ENCODE measurements at places on chromosomes 6 and 20.
A peak's percentile ranks its signal among the peaks of the same experiment; 100 is the strongest.

- no peak for DNase-seq
Measured at GRCh38 chr20:49471397-49471796, 11.1 kb downstream of the KCNB1 start.

DNA sequence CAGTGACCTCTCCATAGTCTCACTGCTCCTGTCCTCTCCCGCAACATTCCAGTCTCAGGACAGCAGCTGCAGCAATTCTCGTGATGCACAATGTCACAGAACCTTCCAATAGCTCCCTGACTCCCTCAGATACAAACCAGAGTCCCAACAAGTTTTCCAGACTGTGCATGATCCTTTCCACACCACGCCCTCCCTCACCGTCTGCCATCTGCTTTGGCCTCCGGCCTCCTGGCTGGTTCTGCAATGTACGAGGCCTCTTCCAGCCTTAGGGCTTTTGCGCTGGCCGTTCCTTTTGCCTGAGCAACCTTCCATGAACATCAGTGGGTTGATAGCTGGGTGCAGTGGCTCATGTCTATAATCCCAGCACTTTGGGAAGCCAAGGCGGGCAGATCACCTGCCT lies 9.6 kb downstream of the FNDC1 start:
- no peak for DNase-seq

- DNase-seq: no peak
Measured at GRCh38 chr6:18121580-18122127, 823 bp downstream of the NHLRC1 start.

DNA sequence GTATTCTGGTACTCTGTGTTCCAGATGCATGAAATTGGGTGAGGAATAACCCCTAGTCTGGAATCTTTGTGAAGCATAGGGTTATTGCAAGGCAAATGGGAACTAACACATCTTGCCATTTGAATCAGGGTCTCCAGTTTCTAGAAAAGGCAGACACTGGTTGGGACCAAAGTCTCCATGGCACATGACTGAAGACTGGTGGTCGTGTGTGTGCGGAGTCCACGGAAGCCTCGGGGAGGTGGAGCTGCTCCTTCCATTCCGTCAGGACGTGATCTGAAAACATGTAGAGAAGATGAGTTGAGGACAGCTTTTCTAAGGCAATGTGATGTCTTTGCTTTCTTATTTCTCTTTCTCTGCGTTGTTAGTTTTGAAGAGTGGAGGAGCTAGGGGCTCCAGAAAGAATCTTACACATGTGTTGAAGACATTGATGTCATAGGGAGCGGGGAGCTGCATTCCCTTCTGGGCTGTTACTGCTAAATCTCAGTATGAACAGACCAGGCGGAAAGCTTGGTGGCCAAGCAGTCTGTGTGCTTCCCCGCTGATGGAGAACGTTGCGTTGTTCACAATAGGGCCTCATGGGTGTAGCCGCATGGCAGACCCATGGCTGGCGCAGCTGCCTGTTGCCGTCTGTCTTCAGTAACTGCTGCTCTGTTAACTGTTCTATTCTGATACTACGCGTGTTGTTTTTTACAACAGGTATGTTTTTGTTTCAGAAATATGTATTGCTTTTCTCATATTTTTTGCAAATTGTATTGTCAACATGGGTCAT lies 4.8 kb upstream of the SLC17A9 start:
- no peak for DNase-seq

DNA sequence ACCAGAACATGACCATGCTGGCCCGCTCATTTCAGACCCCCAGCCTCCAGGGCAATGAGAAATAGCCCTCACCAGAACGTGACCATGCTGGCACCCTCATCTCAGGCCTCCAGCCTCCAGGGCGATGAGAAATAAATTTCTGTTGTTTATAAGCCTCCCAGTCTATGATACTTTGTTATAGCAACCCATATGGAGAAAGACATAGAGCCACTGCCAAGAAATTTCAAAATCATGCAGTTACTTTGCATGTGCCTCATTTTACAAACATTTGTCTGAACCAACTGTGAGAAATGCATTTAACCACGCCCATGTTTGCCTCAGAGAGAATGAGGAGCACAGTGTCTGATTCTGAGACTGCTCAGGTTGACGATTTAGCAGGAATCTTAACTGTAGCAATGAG lies 15.5 kb downstream of the CYP39A1 start:
- DNase-seq: peak; percentile 25

DNA sequence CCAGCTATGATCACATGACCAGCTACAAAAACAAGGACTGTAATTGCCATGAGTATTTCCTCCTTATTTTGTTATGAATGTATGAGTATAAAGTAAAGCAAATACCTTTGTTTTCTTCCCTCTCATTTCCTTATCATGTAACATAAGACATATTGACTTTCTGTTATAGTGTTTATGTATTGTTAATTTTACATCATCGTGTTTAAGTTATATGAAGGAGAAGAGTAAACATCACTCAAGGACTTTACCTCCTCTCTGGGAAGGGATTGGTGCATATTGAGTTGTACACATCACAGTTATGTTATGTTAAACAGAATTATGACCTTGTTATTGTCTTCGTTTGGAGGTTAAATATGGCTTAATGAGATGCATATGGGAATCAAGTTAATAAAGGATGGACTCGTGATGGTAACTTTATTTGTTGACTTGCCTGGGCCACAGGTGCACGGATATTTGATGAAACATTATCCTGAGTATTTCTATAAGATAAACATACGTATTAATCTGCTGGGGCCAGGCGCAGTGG lies 57.3 kb upstream of the CNKSR3 start:
- no peak for DNase-seq

- peak; percentile 72 for DNase-seq
Measured at GRCh38 chr6:134177753-134178160, 125.3 kb upstream of the SLC2A12 start.

GRCh38 chr6:149362289-149362688 lies 37.8 kb upstream of the SUMO4 start:
- DNase-seq: no peak

DNA sequence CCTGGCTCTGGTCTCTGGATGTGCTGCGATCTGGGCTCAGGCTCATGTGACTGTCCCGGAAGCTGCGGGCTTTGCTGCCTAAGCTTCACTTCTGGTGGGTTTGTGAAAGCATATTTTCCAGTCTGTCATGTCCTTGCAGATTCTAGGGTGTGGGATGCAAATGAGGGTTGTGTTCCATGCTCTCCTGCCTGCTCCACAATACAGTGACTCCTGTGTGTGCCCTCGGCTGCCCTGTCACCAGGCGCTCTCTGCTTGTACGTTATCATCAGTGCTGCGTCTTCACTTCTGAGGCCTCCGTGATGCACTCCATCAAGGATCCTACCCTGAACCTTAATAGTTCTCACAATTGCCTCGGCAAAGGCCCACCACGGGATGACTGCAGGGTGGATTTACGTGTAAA lies 84.2 kb downstream of the TTLL2 start:
- DNase-seq: no peak

DNA sequence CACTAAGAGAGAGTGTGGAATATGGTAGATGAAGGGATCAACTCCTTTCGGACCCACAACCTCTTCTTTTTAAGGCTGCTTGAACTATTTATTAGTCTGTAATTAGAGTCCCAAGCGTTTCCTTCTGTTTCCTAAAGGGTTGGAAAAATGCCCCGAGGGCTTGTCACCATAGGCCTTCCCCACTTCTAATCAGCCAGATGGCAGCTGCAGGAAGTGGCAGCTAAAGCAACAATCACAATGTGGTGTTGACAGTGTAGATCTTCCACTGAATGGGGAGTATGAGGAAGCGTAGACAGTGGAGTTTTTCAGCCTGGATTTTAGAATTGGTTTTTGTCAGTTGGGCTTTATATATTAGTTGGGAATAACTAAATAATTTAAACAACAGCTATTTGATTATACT lies 40.6 kb downstream of the SLC35D3 start:
- DNase-seq: peak; percentile 4

DNA sequence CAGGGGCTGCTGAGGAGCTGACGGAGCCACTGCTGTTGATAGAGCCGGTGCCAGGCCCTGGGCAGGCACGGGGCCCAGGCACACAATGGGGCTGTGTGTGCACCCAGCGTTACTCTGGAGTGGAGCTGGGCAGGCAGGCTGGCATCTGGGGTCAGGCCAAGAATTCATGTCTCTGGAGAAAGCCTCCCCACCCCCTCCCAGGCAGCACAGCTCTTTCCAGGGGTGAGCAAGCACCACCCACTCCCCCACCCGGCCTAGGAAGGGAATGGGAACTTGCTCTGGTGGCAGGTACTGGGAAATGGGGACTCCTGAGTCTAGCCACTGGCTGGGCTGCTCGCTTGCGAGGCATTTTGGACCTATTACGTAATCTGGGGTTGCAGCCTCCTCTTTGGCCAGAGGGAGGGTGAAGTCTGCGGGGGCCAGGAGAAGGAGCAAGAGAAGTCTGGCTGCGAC lies 22.7 kb downstream of the TFEB start:
- DNase-seq: no peak

GRCh38 chr6:213284-213683 lies 79.0 kb upstream of the DUSP22 start:
- no peak for DNase-seq

DNA sequence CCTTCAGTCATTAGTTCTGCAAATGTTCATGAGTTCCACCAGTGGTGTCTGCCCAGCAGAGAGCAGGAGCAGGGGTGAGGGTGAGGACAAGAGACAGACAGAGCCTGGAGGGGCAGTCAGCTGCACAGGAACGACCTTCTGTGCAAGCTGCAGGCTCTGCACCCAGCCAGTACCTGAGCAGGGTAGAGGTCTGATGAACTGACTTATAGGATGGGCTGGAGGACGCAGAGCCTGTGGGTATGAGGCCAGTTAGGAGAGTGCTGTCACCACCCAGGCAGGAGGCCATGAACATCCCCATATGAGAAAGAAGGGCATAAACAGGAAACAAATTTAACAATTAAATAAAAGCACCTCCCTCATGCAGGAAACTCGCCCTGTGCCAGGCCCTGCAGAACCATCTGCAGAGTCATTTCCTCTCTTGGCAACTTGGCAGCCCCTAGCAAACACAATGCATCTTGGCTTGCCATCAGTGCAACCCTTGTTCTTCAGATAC lies 17.9 kb downstream of the C6orf15 start:
- DNase-seq: no peak

DNA sequence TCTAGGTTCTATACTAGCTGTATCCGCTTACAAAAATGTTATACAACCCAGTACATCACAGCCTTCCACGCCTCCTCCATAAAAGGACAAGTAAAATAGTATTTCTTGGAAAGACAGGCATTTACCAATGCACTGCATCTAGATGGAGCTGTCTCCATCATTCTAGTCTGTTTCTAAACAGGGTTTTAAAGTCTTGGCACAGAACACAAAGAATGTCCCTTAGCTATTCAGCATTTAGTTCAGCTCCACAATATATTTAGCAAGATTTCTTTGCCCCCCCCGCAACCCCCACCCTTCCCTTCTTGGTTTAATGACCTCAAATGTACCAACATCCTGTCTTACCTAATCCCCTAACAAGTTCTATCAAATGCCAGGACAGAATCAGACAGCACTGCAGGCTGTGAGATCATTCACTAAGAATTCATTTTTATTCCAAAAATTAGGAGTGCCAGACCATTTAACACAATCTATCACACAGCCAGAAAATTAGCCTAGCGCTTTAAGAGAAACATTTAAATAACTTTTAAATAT lies 198.6 kb downstream of the BACH2 start:
- peak; percentile 41 for DNase-seq

DNA sequence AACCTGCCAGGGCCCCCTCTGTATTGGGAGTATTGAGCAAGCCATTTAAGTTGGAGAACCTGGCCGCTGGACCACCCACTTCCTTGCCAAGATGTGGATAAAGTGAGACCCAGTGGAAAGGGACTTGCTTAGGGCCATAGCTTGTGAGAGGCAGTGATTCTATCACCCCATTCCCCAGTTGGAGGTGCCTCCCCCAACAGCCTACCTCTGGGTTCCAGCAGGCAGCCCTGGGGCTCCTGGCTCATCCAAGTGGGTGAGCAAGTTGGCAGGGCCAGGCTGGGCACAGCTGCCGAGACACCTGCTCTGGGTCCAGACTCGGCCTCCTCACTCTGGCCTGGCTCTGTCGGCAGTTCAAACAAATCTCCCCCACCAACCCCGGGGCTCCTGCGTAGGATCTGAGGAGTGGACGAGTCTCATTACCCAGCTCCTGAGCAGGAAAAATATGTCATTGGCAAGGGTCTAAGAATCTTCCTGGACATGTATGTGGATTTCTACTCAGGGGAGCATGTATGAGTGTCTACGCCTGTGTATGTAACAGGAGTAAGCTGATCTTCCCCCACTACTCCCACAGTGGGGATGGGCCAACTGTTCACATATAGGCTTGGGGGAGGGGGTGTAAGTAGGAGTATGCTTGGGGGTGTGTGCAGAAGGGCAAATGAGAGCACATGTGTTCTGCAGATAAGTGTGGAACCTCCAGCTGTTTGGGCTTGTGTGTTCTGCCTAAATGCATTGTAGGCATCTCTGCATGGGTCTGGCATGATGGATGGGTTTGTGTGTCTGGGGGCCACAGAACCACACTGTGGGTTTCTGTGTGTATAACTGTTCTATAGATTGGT lies 1.9 kb downstream of the ID1 start:
- peak; percentile 95 for DNase-seq

GRCh38 chr6:159487636-159488035 lies 205.4 kb downstream of the SOD2 start:
- DNase-seq: no peak

- no peak for DNase-seq
Measured at GRCh38 chr6:156126535-156126934, 650.6 kb upstream of the ARID1B start.
